Thoracic aorta (tissue), 2 donors: ENCODE measurements at places on chromosomes 5 and 9. TPM values are rescaled to one million over a fixed set of nuclear protein-coding genes. Genes with fewer than 3 reads are reported as not detected.

Gene TAF11L5
- total RNA-seq: not detected

Gene IFNA21
- total RNA-seq: not detected

Gene LPAR1
- 94.0 TPM for total RNA-seq

Gene ELOVL7
- total RNA-seq: 18.5 TPM

Gene FCN1
- total RNA-seq: 14.3 TPM

Gene LCN1
- not detected for total RNA-seq

Gene CCL27
- total RNA-seq: not detected

Gene C5orf52
- total RNA-seq: not detected

Gene FAM170A
- total RNA-seq: not detected

Gene FAM81B
- total RNA-seq: not detected

Gene FAXDC2
- 43.9 TPM for total RNA-seq

Gene CCL19
- total RNA-seq: 5.4 TPM

Gene PLAC8L1
- not detected for total RNA-seq

Gene APC
- 58.6 TPM for total RNA-seq

Gene SLC28A3
- total RNA-seq: not detected

Gene GRIA1
- total RNA-seq: 39.0 TPM

Gene NUTM2F
- not detected for total RNA-seq

Gene MLANA
- not detected for total RNA-seq

Gene CDH9
- not detected for total RNA-seq

Gene DCTN4
- total RNA-seq: 37.9 TPM

Gene C1QTNF3
- 4.3 TPM for total RNA-seq

Gene CD72
- total RNA-seq: 2.2 TPM
